ENCODE measurements at places on chromosomes 16 and 17.

GRCh38 chr17:62987136-62987535, 21.1 kb downstream of the TANC2 start:
- peak; percentile 32 for DNase-seq

- no peak for DNase-seq
Measured at GRCh38 chr16:87447323-87447722, 45.5 kb downstream of the ZCCHC14 start.

DNA sequence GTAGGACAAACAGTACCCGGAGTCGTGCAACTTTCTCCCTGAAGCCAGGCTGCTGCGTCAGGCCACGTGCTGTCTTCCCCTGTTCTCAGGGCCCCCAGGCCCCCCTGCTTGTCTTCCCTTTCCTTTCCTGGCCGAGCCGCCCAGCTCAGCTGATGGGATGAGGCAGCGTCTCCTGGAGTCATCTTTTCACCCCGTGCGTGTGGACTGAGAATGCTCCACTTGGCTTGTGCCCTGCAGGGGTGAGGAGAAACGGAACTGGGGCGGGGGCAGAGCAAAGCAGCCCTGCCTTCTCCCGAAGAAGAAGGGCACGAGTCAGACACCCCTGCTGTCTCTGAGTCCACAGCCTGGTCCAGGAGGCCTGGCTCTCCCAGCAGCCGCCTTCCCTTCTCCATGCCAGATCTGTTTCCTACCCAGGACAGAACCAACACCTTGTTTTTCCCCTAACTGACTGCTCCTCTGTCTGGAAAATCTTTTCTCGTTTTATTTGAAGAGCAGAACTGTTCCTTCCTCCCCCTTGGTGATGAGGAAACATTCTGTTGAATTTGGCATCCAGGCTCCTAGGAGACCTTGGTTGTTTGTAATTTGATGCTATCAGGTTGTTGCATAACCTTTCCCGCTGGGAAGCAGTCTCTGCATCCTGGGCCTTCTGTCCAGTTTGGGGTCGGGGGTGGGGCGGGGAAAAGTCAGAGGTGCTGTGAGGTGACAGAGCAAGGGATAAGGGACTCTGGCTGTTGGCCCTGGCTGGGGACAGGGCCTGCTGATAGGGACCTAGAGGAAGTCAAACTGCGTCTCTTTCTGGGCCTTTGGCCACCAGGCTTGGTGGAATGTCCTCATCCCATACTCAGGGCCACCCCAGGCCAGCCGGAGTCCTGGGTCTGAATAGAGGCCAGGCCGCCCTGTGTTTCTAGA, 78.8 kb downstream of the WIPI1 start:
- no peak for DNase-seq

DNA sequence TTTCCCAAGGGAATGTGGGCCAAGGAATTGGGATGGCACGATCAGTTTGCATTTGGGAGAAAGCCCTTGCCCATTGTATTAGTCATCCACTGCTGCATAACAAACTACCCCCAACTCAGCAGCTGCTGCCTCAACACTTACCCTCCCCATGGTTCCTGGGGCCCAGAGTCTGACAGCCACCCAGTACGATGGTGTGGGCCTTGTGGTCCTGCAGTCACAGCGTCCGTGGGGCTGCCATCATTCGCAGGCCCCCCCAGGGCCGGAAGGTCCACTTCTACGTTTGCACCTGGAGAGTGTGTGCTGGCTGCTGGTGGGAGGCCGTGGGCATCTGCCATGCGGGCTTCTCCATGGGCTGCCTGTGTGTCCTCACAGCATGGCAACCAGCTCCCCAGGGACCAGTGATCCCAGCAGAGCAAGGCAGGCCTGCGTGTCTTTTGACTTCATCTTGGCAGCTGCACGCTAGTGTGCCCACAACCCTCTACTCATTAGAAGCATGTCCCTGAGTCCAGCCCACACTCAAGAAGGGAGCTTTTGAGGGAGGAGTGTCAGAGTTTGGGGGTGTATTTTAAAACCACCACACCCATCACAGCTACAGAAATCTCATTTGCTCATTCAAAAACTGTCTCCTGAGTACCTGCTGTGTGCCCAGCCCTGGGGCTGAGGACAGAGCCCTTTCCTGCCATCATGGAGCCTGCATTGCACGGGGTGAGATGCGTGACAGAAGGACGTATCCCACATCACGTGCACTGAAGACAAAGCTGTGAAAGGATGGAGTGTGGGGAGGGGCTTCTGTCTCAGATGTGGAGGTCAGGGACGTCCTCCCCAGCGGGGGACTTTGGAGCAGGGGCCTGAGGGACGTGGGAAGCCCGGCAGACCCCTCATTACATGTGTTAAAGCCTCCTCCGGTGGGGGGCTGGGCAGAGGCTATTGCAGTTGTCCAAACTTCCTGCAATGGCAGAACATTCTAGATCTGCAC, 185.0 kb upstream of the ZNF469 start:
- DNase-seq = no peak

DNA sequence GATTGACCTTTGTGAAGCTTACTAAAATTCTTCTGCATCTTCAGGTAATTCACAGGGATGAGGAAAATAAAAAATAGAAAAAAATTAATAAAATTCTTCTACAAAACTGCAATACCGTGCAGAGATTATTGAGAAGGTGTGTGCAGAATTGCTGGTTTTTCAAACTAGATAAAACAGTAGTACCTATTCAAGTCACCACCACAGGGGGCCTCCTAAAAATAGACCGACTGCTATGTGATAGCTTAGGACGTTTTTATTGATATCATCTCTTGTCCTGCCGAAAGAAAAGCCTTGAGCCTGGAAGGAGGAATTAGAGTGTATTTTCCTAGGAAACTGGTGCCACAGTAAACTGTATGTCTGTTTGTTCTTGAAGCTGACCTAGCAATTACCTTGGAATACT, 325.9 kb downstream of the ZFHX3 start:
- no peak for DNase-seq

GRCh38 chr16:84740596-84741116, 40.9 kb downstream of the USP10 start:
- DNase-seq = no peak

GRCh38 chr17:3750926-3751325, 27.2 kb downstream of the HASPIN start:
- no peak for DNase-seq

- no peak for DNase-seq
Measured at GRCh38 chr17:59404471-59404870, 73.0 kb downstream of the YPEL2 start.

GRCh38 chr17:72092710-72093322, 28.0 kb upstream of the SOX9 start:
- no peak for DNase-seq

- DNase-seq = no peak
Measured at GRCh38 chr17:41539979-41540701, 12.0 kb upstream of the KRT19 start.

- DNase-seq = no peak
Measured at GRCh38 chr16:57028086-57028485, 38.7 kb downstream of the NLRC5 start.

DNA sequence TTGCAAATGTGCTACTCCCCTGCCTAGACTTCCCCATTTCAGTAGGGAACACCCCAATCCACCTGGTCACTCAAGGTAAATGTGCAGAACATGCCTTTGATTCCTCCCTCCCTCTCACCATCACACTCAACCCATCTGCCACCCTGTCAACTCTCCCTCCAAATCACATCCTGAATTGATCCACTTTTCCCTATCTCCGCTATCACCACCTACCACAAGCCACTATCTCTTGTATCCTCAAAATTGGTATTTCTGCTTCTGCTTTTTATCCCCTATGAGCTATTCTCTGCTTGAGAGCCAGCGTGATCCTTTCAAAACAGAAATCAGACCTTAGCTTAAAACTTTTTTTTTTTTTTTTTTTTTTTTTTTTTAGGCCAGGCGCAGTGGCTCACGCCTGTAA, 5.4 kb upstream of the NOL11 start:
- DNase-seq = no peak

Measured in K562 (cell line).